Renal cortex interstitium (tissue), 15 donors: ENCODE measurements at places on chromosomes 2 and 18. TPM values are rescaled to one million over a fixed set of nuclear protein-coding genes. Genes with fewer than 3 reads are reported as not detected.

FKBP7 gene
- 54.0 TPM for polyA plus RNA-seq

MATN3 gene
- 4.3 TPM for polyA plus RNA-seq

IL36B gene
- polyA plus RNA-seq = not detected

PSD4 gene
- polyA plus RNA-seq = 9.4 TPM

GRCh38 chr2:227054006-227054405 lies 110.0 kb downstream of the COL4A4 start:
- no peak for DNase-seq

GRCh38 chr18:72207280-72207679 lies 336.9 kb downstream of the CBLN2 start:
- DNase-seq = no peak

DNA sequence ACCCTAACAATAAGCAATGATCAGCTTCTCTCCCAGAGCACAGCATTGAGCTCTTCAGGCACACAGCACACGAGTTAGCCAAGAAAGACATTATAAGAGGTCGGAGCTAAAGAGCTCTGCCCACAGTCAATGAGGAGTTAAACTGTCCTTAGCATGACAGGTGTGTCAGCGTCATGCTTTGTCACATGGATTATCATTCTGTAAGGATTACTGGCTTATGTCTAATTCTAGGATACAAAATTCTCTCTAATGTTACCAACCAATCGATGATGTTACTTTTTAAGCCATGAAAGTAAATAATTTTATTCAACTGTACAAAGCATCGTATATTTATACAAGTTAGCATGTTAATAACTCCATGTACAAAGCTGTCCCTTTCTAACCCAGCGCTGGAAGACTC lies 108.8 kb downstream of the ZNF236 start:
- DNase-seq = no peak

DNA sequence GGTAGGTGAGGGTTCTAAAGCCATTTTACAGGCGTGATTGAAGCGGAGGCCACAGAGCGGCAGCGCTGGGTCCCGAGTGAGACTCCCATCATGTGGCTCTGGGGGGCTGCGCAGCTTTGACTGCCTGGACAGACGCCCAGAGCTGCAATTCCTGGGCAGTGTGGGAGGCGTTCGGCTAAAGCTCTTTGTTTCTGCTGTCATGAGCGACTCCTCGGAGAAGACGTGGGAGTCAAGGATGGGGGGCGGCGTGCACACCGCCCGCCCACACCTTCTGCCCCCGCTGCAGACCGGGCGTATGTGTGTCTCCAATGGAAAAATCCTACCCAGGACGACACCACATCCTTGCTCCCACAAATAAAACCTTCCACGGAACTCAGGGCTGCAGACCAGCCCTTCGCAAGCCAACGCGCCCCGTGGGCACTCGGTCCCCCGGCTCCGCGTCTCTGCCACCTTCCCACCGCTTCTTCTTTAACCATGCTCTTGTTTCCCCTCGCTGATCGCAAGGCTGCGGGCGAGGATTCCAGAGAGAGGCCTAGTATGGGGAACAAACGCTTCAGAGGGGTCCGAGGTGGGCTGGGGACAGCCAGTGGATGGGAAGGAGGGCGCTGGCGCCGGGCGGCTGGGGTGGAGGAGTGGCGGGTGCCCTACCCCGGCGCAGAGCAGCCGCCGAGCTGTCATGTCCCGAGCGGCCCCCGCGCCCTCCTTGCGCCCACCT lies 680 bp upstream of the LBH start:
- DNase-seq = no peak

- no peak for DNase-seq
Measured at GRCh38 chr2:135162377-135162776, 110.3 kb downstream of the RAB3GAP1 start.

DNA sequence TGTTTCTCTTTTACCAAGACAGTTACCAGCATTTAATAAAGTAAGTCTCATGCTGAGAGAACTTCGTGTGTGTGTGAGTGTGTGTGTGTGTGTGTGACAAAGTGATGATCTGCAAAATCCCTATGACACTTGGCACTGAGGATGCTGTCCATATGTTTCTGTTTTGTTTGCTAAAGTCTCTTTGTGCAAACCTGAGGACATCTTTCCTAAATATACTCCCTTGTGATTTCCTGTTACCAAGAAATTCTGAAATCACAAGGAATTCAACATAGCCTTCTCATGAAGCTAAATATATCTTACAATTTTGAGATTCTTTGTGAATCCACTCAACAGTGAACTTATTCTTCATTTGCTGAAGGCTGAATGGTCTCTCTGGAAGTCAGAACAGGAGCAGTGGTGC lies 1359.7 kb upstream of the NRXN1 start:
- DNase-seq = no peak

DNA sequence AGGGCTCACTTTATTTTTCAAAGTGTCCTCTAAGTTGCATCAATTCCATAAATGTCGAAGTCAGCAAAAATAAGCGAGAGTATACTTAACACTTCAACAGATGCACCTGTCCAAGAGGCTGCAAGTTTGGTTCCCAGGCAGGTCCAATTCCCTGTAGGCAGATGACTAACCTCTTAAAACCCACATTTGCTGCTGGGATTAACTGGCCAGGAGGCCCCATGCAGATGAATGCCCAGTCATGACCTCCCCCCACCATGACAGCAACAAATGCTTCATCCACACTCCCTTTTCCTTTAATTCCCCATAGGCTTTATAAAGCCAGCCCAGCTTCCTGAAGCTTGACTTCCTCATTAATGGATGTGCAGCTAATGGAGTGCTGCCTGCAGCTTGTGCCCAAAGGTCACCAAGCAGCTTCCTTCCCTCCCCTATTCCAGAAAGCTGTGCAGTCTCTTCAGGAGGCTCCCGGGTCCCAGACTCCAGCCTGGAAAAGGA lies 35.7 kb downstream of the REEP1 start:
- no peak for DNase-seq

- DNase-seq = no peak
Measured at GRCh38 chr2:152347076-152347475, 12.1 kb downstream of the FMNL2 start.

DNA sequence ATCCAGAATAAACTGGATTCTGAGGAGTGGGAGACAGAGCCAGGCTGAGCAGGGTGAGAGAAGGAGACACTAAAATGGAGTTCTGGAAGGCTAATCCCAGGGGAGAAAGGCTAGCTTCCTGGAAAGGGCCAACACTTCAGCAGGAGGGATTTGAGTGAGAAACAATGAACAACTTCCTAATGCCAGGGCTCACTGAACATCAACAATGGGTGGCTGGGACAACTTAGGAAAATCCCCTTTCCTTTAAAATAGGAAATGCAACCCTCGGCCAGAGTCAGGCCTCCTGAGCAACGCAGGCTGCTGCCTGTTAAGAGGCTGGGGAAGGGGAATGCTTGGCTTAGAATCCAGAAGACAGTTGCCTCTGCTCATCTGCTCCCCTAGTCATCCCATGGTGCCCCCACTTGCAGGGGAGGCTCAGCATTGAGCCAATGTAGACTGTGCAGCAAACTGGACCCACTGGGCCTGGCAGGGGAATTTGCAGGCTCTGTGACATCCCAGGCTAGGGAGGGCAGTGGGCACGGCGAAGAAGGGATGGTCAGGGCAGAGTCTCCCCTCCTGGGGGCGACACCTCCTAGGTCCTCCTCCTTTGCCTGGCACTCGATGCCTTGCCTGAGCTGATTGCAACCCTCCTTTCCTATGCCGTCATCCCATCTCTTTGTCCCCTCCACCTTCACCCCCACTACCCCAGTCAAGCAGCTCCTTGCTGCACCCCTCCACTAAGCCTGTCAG lies 182.5 kb downstream of the TNS1 start:
- DNase-seq = no peak

GRCh38 chr2:98530114-98530513 lies 78.2 kb downstream of the COA5 start:
- no peak for DNase-seq

DNA sequence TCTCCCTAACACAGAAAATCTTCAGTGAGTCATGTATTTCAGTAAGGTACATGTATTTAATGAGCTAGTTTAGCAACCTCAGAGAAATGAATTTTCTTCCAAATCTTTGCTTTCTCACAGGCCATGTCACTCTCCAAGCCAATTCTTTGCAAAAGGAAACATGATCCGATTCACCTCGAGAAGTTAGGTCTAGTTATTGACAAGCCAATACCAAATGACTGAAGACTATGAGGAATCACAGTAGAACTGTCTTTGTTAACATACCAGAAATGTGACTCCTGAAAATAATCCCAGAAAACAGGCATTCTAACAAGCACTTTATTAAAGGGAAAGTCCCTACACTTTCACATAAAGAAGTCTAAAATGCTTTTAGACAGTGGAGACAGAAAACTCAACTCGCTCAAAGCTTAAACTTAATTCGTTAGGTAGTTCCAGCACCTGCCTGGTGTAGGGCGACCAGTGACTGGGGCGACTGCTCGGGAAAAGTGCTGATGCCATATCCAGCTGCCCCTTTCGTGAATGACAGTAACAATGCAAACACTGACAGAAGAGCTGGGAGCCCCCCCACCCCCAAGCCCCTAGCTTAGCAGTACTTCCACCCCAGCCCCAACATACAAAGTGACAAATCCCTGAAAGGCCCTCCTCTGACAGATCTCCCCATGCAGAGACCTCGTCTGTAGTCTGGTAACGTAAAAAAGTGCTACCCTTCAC lies 1.8 kb downstream of the MEMO1 start:
- no peak for DNase-seq

DNA sequence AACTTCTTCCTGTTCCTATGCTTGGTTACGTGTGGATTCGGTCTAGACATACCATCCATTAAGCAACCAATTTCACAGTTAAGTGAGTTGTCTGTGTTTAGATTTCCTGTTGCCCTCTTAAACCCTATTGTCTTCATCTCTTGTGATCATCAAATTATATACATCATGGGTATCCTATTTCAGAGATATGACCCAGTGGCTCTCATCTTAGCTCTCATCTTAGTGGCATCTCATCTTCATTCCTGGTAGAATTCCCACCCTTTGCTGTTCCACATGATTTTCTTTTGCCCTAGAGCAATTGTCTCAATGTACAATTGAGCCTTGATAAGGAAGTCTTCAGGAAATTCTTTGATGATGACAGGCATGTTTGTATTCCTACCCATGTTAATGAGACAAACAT lies 29.4 kb upstream of the FN1 start:
- no peak for DNase-seq

DNA sequence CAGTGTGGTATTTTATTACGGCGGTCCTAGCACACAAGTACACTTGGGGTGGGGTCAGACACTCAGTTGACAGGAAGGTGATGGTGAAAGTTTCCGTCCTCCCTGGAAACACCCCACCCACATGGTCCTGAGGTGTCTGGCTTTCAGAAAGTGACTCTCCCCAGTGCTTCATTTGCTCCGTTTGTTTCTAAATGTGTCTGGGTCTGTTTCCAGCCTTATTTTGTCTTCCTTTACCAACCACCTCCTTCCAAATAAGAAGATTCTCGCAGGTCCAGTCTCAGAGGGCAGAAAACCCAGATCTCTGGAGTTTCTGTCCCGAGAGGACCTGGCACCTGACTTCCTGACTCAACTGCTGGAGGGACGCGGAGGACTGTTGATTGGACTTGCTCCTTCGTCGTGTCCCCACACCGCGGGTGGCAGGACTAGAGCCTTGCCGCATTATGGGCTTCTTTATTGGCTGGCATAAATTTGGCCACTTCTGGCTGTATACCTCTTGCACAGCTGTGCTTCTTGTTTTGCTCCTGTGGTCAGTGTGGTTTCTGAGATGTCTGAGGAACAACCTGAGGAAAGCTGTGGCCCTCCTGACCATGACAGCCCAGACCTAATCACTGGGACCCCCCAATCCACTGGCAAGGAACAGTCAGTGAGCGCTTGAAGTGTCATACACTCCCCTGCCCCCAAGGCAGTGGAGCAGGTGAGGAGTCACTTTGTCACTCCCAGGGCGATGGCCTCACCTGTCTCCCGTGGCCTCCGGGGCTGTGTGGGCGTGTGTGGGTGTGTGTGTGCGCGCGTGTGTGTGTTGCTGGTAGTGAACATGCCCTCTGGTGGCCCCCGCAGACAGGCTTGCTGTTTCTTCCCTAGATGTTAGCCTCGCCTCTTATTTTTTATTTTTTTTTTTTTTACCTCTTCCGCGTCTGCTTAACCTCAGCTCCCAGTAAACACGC lies 45.6 kb downstream of the MEX3C start:
- no peak for DNase-seq

DNA sequence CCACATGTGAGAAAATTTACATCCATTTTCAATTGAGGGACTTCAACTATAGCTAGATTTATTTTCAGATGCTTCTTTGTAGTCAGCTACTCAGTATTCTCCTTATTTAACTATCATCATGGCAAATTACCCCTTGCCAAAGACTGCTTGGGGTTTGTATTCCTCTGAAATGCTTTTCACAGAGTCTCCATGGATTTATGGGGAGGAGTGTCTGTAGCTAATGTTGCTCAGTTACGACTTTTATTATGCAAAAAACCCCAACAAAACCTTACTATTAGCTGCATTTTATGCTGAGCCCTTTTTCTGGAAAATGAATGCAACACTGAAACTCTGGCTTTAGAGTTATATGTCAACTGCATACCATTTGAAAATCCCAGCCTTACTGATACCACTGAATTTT lies 78.6 kb downstream of the RFTN2 start:
- no peak for DNase-seq

- no peak for DNase-seq
Measured at GRCh38 chr2:154097833-154098398, 226.2 kb downstream of the GALNT13 start.

DNA sequence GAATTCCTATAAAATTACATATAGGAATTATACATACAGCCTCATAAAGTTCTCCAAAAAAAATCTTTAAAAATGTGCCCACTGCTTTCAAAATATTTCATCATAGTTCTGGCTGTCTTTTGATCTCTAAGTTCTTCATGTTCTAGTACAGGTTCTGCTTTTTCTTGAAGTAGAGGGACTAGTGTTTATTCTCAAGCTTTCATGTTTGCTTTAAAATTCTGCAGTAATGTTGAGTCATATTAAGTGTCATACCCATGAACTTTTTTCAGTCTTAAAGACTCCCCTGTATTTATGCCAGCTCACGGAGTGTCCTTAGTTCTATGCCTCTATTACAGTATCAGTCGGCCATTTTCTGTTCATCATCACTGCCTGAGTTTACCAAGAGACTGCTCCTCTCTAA lies 54.8 kb upstream of the CCDC141 start:
- DNase-seq = no peak

GRCh38 chr2:239394978-239395377 lies 5.8 kb downstream of the HDAC4 start:
- no peak for DNase-seq

GRCh38 chr18:35267161-35267651 lies 22.8 kb downstream of the ZSCAN30 start:
- peak; percentile 85 for DNase-seq

GRCh38 chr2:182924306-182924705 lies 57.9 kb upstream of the FRZB start:
- DNase-seq = no peak

GRCh38 chr2:224952936-224953657 lies 89.2 kb downstream of the DOCK10 start:
- no peak for DNase-seq

- DNase-seq = no peak
Measured at GRCh38 chr2:211900518-211900917, 638.1 kb downstream of the ERBB4 start.

- DNase-seq = no peak
Measured at GRCh38 chr2:37551783-37552182, 119.7 kb downstream of the CDC42EP3 start.

- no peak for DNase-seq
Measured at GRCh38 chr2:144481109-144481508, 38.8 kb downstream of the ZEB2 start.

GRCh38 chr2:190323406-190323805 lies 3.8 kb upstream of the HIBCH start:
- DNase-seq = no peak
